ENCODE measurements at places on chromosomes 7 and 10.

DNA sequence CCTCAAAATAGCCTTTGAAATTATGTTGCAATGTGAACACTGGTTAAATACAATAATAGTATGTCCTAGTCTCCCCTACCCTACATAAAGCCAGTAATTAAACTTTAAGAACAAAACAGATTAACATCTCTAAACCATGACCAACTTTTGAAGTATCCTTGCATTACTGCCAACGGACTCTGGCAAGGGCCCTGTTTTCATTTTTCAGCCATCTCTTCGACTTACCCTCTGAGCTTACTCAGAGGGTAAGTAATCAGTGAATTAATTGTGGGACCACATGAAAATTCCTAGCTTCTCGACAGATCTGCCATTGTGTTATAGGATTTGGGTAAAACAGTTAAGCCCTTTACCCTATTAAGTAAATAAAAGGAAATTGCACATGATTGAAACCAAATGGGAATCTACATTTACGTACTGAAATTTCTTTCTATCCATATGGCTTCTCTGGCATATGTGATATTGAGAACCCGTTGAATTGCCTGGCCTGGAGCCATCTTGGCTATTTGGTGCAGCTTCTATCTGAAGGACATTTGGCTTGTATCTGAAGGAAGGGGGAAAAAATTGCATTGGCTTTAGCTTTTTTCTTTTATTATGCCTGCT, 39.6 kb downstream of the DYNC1I1 start:
- peak; percentile 51 for ATAC-seq

DNA sequence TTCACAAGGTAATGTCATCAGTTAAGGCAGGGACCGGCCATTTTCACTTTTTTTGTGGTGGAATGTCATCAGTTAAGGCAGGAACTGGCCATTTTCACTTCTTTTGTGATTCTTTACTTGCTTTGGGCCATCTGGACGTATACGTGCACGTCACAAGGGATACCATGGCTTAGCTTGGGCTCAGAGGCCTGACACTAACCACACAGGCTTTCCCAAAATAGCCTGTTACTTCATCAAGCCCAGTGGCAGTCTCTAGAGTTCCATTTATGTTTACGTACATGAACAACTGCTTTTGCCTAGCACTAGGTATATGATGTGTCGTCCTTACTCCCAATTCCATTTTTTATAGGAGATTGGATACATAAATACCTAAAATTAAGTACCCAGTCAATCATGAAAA, 237.9 kb downstream of the C7orf25 start:
- no peak for ATAC-seq

DNA sequence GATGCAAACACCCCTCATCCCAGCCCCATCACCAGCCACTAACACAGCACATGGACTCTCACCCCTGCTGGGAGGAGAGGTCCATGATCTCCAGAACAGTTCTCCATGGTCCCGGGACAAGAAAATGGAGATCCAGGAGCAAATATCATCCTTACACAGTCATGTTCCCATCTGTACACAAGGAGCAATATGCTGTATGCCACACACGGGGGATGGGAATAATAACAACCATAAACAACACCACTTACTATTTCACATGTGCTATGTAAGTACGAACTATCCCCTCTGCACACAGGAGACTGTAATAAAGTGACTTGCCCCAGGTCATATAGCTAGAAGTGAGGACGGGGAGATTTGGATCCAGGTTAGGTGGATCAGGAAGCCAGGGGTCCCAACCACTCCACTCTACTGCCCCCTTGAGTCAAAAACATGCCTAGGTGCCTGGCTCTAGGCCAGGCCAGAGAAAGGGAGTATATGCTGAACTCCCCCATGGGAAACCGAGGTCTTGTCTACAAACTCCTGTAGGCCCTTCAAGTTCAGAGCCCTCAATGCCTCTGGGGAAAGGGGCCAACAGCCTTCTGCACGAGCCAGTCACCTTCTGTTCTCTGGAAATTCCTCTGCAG, 34.1 kb downstream of the LRRC20 start:
- ATAC-seq, result peak; percentile 85

- ATAC-seq, result no peak
Measured at GRCh38 chr10:23608926-23609325, 170.1 kb downstream of the OTUD1 start.

DNA sequence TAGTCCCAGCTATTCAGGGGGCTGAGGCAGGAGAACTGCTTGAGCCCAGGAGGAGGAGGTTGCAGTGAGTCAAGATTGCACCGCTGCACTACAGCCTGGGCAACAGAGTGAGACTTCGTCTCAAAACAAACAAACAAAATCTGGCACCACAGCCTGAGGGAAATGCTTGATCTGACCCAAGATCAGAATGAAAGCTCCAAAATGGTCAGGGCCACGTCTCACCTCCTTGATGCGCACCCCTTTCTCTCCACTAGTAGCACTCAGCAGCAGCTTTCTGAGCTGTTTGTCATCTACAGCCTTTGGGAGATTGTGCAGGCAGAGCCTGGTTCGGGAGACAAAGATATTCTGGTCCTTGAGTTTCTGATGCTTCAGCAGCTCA, 22.7 kb downstream of the RBM28 start:
- ATAC-seq, result no peak

DNA sequence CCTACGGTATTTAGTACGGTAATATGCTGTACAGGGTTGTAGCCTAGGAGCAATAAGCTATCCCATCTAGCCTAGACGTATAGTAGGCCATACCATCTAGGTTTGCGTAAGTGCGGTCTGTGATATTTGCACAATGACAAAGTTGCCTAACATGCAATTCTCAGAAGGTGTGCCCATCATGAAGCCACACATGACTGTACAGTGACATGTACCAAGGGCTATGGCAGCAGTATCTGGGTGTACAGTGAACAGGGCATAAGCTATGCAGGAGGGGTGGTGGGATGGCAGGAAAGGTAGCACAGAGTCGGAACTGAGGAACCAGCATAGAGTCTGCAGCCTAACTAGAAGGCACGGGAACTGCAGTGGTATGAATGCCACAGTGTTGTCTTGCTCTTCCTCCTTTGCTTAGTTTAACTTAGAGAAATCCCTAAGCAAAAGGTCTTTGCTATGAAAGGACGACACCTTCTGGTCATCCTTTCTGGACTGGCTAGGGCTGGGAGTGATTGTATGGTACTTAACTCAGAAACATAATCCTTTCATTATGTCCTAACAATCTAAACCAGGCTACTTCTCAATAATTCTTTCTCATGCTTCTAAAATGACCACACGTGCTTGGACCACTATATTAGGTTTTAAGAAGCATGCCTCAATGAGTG, 93.5 kb downstream of the DYNC1I1 start:
- peak; percentile 78 for ATAC-seq

- ATAC-seq, result no peak
Measured at GRCh38 chr7:24659505-24659904, 86.3 kb downstream of the PALS2 start.

DNA sequence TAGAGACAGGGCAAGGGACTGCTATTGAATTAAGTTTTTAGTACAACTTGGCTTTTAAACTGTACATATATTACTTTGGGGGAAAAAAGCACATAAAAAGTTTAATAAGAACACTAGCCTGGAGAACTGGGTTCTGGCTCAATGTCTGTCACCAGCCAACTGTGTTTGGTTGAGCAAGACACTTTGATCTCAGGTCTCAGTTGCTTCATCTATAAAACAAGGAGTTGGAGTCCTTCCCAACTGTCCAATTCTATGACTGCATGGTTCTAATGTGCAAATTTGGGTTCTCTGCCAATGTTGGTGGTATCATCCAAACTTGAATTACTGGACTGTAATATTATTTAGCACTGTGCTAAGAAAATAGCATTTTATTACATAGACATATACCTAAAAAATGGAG, 50.3 kb downstream of the ATXN7L1 start:
- no peak for ATAC-seq

DNA sequence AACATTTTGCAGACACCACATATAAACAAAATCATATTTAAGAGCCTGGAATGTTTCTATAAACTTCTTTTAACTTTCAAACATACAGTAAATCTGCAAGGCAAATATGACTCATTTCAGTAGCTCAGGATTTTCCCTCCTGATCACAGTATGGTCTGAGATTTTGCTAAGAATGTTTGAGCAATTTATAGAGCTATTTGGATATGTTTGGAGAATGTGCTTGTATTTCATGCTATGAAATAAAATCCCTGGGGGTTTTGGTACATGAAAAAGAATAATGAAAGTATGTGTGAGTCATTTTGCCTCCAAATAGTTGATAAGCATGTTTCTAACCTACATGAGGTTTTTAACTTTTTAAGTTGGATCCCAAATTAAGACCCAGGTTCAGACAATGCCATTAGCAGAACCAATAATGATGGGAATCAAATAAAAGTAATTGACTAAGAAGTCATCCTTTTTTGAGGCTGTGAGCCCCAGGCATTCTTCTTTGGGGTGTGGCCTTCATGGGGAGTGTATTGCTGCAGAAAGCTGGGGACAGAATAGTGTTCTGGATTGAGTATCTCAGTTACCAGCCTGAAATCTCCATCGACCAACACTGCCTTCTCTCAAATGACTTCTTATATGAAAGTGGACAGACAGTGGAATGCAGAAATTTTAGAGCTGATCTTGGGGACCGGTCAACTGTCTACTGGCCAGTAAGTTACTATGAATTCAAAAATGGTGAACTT, 66.1 kb upstream of the AGBL3 start:
- peak; percentile 78 for ATAC-seq

GRCh38 chr10:50805981-50806622, 66.4 kb downstream of the ASAH2B start:
- ATAC-seq, result no peak

GRCh38 chr10:2122431-2123124, 385.3 kb upstream of the ADARB2 start:
- ATAC-seq, result no peak

GRCh38 chr7:5388273-5388901, 35.2 kb downstream of the TNRC18 start:
- no peak for ATAC-seq

DNA sequence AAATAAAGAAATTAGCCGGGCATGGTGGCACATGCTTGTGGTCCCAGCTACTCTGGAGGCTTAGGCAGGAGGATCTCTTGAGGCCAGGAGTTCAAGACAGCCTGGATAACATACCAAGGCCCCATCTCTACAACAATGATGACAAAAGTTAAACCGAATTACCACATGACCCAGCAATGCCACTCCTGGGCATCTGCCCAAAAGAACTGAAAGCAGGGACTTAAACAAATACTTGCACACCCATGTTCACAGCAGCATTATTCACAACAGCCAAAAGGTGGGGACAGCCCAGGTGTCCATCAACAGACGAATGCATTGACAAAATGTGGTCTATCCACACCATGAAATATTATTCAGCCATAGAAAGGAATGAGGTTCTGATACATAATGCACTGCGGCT, 83.9 kb downstream of the HIP1 start:
- ATAC-seq, result no peak

GRCh38 chr7:103704701-103705100, 258.7 kb upstream of the SLC26A5 start:
- no peak for ATAC-seq

DNA sequence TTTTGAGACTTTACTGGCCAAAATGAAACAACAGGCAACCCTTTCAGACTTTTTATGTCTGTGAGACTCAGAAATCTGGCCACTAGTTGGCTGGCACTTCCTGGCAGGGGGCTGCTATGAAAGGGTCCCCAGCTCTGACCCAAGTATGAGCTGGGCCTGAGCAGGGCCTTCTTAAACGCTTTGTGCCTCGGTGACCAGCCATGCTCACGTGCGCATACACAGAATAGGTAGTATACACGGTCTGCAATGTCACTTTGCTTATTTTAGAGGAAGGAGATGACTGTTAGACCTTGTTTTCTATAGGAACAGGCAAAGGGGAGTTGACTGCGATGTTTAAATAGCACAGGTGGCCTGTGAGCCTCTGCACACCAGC, 129.6 kb downstream of the VIPR2 start:
- ATAC-seq, result no peak

DNA sequence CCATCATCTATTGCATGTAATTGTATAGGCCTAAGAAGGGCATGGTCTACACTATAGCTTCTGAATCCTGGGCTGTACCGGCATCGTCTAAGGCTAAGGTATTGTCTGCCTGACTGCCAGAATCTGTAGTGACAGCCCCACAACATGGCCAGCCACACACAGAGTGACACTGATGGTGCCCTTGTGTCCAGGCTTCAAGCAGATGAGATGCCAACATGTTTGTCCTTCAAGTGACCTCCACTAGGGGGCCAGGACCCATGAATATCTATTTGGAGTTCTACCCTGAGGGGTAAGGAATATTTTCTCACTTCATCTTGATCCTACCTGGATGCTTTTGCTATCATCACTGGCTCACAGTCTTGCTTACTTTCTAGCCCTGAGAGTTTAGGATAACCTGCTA, 1.5 kb downstream of the CYP3A7 start:
- no peak for ATAC-seq

- ATAC-seq, result peak; percentile 64
Measured at GRCh38 chr10:73647875-73648651, 6.8 kb upstream of the MYOZ1 start.

DNA sequence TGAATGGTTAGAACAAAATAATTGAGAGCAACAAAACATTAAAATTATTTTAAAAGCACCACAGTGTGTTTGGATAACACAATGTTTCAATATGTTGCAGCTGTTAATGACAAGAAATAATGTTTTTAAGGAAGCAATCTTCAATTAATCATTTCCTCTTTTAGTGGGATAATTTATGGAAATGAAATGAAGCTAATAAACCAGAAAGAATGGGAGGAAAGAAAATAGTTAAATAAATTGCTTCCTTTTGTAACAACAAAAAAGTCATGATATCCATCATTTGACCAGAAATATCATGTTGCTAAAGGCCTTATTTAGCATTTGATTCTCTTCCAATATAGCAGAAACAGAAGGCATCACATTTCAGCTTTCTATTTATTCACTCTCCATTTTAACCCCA, 224.5 kb downstream of the SEMA3A start:
- no peak for ATAC-seq

DNA sequence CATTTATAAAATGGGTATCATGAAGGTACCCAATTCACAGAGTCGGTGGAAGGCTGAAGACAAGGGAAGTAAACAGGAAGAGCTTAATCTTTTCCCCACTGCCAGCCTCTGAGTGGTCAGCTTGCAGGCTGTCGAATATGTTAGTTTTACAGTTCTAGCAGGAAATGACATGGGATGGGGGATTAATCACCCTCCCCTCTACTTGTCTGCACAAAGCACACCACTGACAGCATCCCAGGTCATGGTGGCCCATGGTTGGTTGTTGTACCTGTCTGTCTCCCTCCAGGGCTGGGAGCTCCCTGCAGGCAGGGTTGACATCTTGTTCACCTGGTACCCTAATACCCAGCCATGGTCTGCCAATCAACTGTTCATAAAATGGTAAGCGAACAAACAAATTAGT, 55.6 kb downstream of the GRB10 start:
- no peak for ATAC-seq

DNA sequence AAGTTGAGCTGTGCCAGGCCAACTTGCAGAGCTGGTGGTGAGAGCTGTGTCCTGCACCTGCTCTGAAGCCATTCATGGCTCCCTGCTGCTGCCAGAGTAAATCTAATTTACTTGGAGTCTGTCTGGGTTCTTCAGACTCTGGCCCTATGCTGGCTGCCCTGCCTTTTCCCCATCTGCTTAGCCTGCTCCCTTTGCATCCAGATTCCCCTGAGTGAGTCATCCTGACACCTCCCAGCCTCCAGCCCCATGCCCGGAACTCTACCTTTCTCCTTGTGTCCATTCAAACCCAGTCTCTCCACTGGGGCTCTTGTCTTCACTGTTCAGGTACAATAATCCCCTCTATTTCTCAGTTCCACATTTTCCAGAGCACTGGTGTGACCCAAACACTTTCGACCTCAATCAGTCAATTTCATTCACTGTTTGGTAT, 434.4 kb upstream of the ZMIZ1 start:
- peak; percentile 97 for ATAC-seq
